ENCODE measurements at places on chromosomes 12 and 14. TPM values are rescaled to one million over a fixed set of nuclear protein-coding genes. Genes with fewer than 3 reads are reported as not detected.

GRCh38 chr12:52984136-52984535 lies 22.1 kb upstream of the EIF4B start:
- no peak for DNase-seq

The CLEC1B gene
- total RNA-seq: not detected

DNA sequence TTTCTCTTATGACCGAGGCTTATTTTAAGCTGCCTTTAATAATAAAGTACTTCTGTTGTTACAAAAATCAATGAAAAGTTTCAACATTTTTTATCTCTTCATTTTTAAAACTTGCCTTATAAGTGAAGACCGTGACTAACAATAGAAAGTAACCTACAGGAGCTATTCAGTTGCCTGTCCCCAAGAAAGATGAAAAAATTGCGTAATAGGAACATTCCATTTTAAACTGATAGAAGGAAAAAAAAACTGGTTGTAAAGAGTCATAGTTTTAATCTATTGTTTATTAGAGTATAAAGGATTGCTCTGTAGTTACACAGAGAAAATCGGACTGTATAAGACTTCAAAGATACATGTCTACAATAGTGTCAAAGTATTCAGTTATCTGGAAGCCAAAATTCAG lies 83.3 kb downstream of the DAAM1 start:
- no peak for DNase-seq

The PITPNM2 gene
- 9.0 TPM for total RNA-seq

DNA sequence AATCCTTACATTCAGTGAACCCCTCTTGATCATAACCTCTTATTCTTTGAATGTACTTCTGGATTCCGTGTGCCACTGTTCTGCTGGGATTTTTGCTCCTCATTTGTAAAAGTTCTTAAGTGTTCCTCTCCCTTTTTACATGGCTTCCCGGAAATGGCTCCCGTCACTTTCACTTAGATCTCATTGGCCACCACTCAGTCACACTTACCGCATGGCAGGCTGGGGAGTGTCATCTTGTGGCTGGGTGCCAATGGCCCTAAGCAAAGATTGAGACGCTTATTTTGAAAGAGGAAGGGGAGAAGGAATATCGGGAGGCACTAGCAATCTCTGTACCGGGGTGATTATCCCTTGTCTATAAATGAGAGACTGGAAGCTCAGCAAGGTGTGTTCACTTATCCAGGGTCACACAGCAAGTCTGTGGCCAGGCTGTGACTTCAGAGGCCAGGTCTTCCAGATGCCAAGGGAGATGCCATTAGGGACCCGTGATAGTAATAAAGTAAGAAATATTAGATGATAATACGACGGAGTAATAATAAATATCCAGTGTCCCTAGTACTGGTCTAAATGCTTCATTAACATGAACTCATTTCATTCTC lies 68.8 kb downstream of the RNFT2 start:
- no peak for DNase-seq

The SPX gene
- total RNA-seq: 1.5 TPM

The ARPC3 gene
- total RNA-seq: 153 TPM

GRCh38 chr14:53367644-53368026 lies 214.5 kb upstream of the DDHD1 start:
- DNase-seq: no peak

The CPNE6 gene
- not detected for total RNA-seq

GRCh38 chr14:29461506-29461905 lies 466.1 kb downstream of the PRKD1 start:
- DNase-seq: no peak

- DNase-seq: no peak
These were observed 21.1 kb upstream of the PITPNM2 start for GRCh38 chr12:123171967-123172366.

DNA sequence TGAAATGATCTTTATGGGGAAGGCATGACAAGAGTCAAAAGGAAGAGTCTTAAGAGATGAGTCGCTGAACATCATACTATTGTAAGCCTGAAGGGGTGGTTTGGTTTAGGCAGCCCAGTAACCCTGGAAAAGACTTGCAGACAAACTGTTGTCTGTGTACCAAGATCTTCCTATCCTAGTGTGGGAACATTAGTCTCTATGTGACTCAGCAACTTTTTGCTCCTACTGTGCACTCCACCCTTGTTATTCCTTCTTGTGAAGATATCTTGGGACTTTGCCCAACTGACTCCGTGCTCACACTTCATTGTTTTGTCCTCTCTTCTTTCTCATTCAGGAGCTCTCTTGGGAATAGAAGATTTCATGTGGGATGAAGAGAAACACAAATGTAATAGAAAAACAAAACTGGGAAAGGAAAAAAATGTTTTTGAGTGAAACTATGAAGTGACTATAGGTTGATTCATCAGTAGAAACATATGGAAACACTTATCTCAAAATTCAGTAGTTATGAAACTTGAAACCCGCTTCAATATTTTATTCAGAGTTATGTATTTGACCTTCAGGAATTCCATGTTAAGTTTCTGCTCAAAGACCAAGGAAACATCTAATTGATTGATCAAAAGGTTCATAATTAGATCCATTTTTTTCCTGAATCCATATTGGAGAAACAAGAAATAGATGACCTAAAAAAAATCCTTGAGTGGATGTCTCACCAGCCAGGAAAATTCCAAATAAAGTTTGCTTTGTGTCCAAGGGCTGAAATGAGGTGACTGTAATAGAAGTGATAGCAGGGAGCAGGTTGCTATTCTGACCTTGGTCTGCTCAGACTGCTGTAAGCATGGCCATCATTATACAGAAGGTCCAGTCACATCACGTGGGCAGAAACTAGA lies 67.2 kb downstream of the BTG1 start:
- DNase-seq: peak; percentile 48

DNA sequence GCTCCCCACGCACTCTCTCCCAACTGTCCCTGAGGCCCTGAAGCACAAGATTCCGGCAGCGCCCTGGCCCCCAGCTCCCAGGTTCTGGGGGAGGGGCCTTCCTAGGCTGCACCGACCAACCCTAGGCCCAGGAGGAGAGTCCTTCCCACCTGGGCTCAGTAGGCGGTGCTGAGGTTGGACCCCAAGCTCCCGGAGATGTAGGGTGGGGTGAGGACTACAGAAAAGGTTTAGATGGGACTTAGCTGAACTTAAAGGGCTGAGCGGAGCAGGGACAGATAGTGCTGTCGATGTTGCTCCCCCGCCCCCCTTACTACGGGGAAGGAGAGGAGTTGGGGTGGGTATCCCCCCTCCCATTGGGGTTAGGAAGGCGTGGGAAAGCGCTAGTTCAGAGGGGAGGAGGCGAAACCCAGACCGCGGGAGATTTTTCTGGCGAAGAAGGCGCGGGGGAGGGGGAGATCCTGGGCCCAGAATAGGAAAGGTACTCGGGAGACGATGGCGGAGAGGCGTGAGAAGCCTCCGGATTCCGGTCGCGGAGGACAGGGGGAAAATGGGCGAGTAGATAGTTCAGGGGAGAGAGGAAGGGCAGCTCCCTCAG lies 4.2 kb upstream of the BAZ2A start:
- no peak for DNase-seq

The TCL1B gene
- total RNA-seq: not detected

All from tibial nerve (tissue), 4 donors.